NCI-H446 treated with DMSO at 0.1 percent for 48 hours (cell line): ENCODE measurements at places on chromosomes 7 and 10.

- DNase-seq = no peak
These were observed 176.7 kb upstream of the ZNF32 start for GRCh38 chr10:43825421-43825820.

- no peak for DNase-seq
These were observed 517.0 kb upstream of the TEX47 start for GRCh38 chr7:89312551-89312950.

DNA sequence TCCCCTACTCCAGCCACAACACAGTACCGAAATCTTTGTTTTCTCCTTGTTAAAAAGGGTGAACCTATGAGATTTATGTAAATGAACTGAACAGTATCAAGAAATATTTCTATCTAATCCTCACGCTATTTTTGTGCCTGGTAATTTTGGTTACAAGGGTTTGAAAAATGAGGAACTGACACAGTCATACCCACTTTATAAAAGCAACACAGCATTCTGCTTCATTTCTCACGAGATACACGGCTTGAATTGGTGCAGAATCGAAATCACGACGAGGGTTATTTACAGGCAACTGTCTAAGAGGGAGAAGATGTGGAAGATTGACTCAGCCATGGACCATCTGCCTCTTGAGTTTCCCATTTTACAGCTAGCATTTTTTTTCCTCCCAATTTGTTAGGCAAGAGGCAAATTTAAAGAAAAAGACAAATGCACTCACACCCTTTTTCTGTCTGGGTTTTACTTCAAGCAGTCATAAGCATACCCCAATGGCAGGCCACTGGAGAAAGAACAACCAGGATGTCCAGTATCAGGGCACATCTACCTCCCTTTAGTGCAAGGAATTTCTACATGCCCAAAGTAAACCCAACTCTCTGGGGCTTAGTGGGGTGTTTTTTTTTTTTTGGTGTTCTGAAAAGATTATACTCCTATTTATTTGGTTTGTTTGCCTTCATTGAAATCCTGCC is 108.1 kb downstream of the ITGB8 start:
- no peak for DNase-seq

GRCh38 chr10:108500396-108500795 is 1335.9 kb upstream of the SORCS1 start:
- DNase-seq = no peak

DNA sequence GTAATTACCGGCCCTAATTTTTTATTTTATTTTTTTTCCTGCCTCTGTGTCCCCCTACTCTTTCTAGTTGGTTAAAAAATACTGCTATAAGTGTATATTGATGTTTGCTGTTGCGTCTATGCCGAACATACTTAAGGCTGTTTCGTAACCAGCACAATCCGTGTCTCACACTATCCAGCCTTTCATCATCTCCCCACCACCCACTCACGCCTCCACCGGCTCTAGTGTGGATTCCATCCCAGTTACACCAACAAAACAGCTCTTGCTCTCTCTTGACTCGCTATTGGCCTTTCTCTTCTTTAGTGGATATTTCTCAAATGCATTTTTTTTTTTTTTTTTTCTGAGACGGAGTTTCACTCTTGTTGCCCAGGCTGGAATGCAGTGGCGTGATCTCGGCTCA is 70.1 kb upstream of the CAMK1D start:
- DNase-seq = no peak

DNA sequence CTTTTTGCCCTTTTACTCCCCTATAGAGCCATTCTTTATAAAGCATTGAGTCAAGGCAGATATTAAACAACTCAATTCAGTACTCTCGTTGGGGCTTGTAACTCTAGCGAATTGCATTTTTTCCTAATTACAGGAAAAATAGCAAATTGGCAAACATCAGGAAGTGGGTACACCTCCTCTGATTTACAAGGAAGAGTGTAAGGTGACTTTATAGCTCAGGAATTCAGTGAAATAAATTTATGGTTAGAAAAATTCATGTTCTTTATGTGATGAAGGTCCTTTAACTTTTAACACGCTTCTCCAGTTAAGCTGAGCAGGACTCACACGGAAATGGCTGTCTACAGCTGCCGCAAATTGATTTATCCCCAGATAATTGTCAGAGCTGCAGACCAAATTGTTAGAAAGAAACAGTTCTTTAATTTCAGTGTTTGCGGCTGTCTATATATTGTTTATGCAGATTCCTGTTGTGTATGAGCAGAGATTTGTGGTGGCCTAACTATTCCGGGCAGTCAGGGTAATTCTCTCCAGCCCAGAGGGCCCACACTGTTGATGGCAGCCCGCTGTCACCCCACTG is 151.1 kb upstream of the MKI67 start:
- DNase-seq = no peak

GRCh38 chr7:99984593-99984992 is 8.8 kb upstream of the AZGP1 start:
- DNase-seq = no peak

GRCh38 chr10:30034433-30035137 is 24.8 kb downstream of the JCAD start:
- DNase-seq = no peak

GRCh38 chr7:37388811-37389210 is 59.9 kb downstream of the ELMO1 start:
- DNase-seq = no peak

DNA sequence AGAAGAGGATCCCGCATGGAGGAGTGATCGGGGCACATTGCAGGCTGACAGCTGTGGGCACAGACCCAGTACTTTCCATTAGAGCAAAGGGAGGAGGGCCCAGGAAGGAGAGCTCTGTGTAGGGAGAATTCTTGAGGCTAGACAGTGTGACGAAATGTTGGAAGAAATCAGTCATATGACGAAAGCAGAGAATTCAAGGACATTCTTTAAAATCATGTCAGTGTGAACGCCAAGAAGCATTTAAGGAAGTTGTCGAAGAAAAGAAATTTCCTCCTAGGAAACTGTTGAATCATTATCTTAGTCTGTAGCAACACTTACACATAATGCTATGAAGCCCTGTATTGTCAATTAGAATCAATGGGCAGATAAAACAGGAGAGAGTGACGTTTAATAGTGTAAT is 191.3 kb upstream of the ADARB2 start:
- no peak for DNase-seq

DNA sequence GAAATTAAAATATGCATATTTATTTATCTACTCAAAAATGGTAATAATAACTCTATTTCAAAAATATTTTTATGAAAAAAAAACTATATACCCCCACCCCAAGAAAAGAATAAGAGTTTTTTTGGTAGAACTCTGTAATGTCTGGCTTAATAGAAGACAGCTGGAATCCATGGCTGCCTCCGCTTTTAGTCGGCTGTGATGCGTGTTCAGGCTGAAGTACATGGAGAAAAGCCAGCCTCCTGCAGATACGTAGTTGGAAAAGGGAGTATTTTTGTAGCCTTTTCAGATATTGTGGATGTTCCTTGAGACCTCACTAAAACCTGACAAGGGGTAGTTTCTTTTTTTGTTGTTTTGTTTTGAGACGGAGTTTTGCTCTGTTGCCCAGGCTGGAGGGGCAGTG is 10.0 kb downstream of the FOXK1 start:
- no peak for DNase-seq

DNA sequence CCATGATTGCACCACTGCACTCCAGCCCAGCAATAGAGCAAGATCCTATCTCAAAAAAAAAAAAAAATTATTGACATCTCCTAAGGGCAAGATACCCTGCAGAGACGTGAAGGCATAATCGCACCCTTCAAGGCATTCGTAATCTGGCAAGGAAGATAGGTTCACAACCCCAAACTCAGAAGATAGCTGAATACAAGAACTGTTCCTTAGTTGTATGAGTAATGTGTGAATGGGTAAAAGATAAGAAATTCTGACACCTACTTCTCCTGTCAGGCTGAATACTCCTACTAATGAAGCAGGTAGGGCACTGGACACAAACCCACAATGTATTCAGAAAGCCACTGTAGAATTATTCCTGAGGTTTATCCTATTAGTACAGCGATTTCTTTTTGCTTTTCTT is 882.4 kb upstream of the AUTS2 start:
- no peak for DNase-seq

DNA sequence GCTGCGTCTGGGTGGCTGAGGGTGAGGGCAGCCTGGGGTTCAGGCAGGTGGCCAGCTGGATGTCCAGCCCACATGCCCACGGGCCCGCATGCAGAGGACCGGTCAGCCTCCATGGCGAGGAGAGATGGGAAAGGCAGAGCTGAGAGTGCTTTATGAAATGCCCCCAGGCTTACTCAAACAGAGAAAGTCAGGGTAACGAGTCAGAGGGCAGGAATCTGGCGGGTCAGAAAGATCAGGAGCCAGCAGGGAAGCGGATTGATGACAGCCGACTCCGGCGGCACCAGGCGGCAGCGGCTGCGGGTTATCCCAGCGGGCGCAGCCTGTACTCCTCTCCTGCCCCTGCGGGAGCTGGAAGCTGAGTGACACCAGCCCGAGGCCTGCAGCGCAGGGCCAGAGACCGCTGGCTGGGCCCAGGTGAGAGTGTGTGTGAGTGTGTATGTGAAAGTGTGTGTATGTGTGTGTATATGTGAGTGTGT is 13.4 kb downstream of the SLC13A4 start:
- no peak for DNase-seq

DNA sequence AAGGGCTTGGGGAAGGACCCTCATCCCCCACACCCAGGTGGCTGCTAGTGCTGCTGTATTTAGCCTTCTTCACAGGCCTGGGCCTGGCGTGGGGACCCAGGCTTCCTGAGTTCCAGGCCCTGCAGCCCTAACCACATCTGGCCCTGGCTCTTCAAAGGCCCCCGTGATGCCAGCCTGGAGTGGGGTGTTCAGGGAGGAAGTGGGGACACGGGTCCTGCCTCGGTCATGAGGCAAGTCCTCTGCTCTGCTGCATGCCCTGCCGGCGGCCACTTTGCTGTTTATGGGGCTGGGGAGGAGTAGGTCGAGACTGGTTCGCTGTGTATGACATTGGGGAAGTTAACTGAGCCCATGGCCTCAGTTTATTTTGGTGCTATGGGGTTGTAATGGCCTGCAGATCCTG is 8.5 kb upstream of the AQP1 start:
- no peak for DNase-seq

DNA sequence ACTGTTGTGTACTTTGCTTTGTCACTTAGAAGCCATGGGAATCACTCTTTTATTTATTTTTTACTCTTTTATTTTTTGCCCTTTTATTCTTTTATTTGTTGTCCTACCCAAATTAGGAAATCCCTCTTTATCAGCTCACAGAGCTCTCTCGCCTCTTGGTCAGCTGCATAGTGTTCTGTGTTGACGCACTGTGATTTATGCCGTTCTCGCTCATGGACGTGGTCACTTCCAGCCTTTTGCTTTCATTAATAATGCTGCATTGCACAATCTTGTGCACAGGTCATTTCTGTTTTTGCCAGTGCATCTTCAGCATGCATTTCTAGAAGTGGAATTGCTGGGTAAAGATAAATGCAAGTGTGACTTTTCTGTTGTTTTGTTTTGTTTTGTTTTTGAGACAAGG is 42.3 kb downstream of the FBH1 start:
- no peak for DNase-seq

- DNase-seq = no peak
These were observed 82.7 kb upstream of the SAMD8 start for GRCh38 chr10:75028748-75029147.

DNA sequence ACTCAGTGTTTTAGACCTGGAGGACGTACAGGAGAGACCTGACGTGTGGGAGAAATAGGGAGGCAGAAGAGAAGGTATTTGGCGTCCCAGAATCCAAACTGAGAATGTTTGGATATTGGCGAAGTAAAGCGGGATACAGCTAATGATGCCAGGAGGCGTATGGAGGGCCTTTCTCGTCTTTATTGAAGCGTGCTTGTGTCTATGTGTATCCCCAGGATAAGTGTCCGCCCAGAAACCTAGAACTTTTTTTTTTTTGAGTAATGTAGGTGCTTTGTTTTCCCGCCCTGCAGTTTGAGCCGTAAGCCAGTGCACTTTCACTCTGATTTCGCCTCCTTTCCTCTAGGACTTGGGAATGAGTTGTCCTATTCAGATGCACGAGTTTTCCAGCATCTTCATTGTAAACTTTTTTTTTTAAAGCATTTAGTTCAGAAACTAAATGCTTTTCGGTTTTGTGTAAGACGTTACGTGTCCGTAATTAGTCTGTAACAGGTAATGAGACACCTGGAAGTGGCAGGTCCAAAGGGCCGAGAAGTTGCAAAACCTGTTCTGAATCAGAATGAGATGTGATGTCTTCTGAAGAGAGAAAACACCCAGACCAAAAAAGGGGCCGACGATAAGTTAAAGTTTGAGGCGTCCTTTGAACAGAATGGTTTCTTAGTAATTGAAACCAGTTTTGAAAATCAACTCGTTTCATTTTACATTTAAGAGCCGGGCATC is 746 bp downstream of the ARL5B start:
- no peak for DNase-seq

GRCh38 chr7:132383962-132384361 is 192.3 kb downstream of the PLXNA4 start:
- DNase-seq = no peak

DNA sequence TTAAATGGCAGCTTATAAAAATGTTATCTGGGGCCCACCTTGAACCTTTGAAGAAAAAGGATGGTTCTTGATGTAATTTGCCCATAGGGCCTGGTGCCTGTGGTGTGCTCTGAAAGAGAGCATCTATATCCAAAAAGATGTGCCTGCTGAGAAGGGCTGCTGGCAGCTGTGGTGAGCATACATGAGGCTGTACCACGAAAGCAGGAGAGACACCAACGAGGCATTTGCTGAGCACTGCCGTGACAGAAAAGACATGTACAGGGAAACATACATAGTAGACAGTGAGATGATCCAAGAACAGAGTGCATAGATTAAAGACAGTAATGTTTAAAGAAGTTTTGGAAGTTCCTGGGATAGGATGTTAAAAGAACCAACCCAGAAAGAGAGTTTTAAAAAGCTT is 664.5 kb downstream of the PHTF2 start:
- DNase-seq = no peak

DNA sequence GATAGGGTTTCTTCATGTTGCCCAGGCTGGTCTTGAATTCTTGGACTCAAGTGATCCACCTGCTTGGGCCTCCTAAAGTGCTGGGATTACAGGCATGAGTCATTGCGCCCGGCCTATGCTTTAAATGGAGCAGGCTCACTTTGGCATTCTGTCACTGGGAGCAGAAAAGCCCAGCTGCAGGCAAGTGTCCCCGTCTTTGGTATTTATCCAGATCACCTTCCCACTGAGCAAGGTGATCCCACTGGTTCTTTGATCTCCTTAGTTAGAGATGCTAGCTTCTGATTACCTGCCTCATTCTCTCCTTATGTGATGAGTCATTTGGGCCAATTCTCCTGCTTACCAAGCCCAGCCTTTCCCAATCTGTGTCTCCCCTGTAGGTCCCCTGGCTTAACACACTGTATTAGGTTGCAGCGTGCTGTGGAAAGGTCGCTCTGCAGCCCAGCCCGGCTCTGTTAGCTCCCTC is 39.3 kb downstream of the SPDYE5 start:
- no peak for DNase-seq

DNA sequence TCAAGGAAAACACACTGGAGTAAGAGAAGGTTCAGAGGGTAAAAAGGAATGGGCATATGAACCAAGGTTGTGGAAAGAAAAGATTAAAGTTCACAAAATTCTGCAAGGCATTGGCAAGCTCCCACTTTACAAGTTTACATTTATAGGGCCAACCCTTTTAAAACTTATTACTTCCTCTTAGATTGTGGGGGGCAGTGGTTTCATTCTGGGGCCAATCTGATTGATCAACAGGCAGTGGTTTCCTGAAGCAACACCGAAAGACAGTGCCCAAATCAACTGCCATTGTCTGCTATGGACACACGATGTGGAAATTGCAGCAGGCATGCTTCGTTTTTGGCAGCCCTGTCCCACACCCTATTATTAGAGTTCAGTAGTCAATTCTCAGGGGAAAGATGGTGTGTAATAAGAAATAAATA is 154.0 kb downstream of the SGMS1 start:
- DNase-seq = no peak

- DNase-seq = no peak
These were observed 48.8 kb downstream of the ADCYAP1R1 start for GRCh38 chr7:31100871-31101270.

- no peak for DNase-seq
These were observed 57.6 kb downstream of the LYZL1 start for GRCh38 chr10:29346296-29347001.
